ENCODE measurements at places on chromosomes 3 and 15.

DNA sequence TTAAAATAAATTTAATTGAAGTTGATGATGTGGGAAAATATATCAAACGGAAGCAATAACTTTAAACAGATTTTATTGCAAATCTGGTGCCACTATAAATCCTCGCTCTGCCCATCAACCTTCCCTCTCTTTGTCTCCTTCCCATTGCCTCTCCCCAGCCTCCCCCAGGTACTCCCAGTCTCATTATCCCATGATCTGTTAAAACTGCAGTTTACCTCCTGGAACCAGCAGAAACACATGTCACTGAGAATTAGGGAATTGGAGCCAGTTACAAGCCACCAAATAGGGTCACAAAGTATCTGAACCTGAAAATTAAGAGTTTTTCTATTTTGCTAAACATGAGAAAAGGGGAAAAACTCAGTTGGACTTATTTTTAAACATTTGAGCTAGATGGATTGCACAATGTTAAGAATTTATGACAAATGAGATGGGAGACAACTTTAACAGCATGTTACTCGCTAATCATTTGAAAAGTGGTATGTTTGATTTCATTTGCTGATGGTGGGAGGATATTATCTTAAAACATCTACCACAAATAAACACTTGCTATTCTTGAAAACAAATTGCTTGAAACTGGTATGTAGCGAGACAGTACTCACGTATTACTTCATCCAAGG lies 2.4 kb downstream of the PLCH1 start:
- DNase-seq = no peak

DNA sequence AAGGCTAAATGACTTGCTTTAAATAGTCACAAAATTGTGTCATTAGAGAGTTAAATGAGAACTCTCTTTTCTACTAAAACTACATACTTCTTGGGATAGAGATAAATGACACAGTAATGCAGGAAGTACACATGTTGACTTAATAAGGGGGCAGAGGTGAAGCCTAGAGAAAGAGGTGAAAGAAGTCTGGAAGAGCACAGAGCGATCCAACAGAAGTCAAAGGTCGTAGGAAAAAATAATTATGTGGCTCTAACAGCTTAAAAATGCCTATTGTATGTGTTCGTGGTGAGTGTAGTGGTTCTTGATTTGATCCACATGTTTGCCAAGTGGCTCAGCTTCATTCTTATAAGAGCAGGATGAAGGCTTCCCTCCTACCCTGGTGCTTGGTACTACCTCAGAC lies 61.7 kb downstream of the TMEM212 start:
- no peak for DNase-seq

- no peak for DNase-seq
Observed at GRCh38 chr3:197471221-197472010, 84.4 kb downstream of the BDH1 start.

DNA sequence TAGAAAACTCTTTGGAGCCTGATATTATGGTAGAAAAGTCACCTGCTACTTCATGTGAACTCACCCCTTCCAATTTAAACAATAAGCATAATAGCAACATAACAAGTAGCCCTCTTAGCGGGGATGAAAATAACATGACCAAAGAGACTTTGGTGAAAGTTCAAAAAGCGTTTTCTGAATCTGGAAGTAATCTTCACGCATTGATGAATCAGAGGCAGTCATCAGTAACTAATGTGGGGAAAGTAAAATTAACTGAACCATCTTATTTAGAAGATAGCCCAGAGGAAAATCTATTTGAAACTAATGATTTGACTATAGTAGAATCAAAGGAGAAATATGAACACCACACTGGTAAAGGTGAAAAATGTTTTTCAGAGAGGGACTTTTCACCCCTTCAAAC lies 5.1 kb upstream of the SCG5 start:
- no peak for DNase-seq

DNA sequence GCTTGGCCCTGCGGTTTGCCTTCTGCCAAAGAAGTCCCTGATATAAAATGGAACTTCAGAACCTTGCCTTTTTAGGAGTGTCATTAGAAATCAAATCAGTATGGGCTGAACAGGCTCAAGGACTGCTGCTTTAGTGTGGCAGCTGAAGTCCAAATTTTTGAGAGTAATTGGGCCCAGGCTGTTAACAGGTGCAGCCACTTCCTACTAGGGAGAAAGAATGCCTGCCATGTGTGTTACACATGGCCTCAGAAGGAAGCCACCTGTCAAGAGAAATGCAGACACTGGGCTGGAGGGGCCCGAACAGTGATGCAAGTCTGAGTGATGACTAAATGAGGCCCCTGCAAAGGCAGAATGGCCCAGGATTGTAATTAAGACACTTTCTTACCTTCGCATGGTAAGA lies 786.7 kb upstream of the CFAP20DC start:
- no peak for DNase-seq

- no peak for DNase-seq
Observed at GRCh38 chr15:59993950-59994401, 10.1 kb upstream of the FOXB1 start.

- no peak for DNase-seq
Observed at GRCh38 chr3:45486136-45486535, 97.8 kb downstream of the LARS2 start.

DNA sequence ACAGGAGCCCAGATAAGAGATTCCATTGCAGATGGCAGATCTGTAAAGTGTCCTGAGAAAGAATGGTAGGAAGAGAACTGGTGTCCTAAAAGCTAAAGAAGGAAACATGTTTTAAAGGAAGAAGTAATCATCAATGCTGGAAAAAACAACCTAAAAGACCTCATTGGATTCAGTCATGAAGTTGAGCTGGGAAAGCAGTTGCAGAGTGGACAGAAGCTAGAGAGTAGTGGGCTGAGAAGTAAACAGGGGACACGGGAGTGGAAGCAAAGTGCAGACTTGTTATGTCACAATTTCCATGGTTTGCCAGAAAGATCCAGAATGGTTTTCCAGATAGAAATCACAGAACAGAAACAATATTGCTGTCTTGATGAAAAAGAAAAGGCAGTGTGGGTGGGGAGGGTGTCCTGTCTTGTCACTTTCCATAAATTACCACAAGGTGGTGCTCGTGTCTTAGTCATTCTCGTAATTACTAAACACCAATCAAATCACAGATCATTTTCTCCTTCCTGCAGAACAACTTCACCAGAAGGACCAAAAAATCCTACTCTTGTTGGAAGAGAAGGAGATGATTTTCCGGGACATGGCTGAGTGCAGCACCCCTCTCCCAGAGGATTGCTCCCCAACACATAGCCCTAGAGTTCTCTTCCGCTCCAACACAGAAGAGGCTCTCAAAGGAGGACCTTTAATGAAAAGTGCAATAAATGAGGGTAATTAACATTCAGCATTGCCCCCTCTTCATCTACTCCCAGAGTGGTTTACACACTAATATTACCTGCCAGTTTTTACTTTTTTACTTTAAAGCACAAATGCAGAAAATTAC lies 64.5 kb downstream of the KLHL25 start:
- DNase-seq = no peak

DNA sequence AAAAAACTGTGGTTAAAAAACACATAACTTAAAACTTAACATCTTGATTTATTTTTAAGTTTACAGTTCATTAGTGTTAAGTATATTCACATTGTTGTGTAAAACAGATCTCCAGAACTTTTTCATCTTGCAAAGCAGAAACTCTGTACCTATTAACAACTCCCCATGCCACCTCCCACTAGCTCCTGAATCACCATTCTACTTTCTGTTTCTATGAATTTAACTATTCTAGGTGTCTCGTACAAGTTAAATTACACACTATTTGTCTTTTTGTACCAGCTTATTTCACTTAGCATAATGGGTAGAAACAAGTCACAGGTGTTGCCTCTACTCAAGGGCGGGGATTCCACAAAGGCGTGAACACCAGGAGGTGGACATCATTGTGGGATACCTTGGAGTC lies 43.2 kb downstream of the CRTC3 start:
- no peak for DNase-seq

DNA sequence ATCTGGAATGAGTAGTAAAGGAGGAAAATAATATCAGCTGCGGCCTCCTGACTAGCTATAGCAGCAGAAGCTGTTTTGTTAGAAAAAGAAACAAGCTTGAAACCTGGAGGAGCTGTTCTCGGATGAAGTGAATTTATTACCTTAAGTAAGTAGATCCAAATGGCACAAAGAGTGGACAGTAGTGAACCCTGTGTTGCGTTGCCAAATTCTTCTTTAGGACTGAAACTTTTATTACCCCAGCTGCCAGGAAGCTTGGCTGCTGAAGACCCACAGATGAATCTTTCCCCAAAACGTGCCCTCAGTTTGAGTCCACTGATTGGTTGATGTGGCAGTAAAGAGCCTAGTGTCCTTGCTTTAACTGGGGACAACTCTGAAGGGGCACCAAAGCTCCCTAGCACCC lies 366.8 kb upstream of the GBE1 start:
- DNase-seq = no peak

DNA sequence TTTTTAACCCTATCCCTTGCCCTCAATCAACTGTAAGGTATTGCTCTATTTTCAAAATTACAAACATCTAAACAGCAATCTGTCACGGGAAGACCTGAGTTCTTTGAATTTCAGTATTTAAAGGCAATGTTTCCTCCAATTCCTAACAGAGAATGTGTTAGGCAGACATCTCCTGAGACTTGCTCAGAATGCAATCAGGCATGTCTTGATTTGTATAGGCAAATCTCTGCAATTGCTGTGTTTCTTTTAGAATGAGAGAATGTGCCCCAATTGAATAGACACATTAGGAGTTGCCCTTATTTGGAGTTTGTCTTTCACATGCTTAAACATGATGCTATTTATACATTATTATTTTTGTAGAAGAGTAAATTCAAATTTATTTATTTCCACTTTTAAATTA lies 205.6 kb downstream of the CADM2 start:
- DNase-seq = no peak

- DNase-seq = no peak
Observed at GRCh38 chr3:183572935-183573334, 17.4 kb upstream of the KLHL6 start.

GRCh38 chr3:151814588-151814987 lies 672 bp downstream of the AADAC start:
- no peak for DNase-seq

- no peak for DNase-seq
Observed at GRCh38 chr3:142888481-142889211, at the start of gene PCOLCE2. PCOLCE2 (minus strand) TSS chr3:142889083; CDS start chr3:142888896, 187 bp downstream.

DNA sequence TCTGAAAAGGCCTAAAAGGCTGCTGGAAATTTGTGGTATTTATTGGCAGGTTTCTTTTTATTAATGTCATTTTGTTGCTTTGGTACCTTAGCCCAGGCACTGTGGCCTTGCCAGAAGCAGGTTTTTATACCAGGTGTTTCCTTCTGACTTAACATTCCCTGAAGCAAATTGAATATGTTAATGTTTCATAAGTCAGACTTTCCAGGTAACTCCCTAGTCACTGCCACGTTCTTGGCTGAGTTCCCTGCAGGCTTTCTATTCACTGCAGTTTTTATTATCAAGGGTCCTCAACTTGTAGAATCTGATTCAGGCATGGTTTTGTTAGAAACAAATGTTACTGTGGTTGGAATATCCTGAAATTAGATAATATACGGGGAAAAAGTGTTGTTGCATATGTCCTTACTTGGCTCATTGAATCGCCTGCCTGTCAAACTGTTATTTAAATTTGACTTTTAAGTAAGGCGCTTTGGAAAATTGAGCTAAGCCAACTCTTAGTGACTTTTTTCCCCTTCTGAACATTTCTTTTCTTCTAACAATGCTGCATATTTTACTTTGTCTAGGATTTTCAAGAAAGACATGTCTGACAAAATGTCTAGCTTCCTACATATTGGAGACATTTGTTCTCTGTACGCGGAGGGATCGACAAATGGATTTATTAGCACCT lies 22.9 kb downstream of the ITPR1 start:
- DNase-seq = no peak

- DNase-seq = no peak
Observed at GRCh38 chr3:107739227-107739626, 216.5 kb downstream of the BBX start.

DNA sequence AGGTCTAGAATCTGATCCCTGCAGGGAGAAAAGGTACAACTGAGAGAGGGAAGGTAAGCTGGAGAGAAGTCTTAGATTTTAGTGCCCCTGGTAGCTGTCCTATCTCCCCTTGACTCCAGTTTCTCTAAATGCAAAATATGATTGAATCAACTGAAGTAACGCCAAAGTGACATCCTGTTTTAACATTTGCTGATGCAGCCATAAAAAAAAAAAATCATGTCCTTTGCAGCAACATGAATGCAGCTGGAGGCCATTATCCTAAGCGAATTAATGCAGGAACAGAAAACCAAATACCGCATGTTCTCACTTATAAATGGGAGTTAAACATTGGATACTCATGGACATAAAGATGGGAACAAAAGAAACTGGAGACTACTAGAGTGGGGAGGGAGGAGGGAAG lies 42.4 kb upstream of the LCTL start:
- no peak for DNase-seq

- DNase-seq = no peak
Observed at GRCh38 chr3:130725746-130726145, 20.9 kb downstream of the PIK3R4 start.
